ENCODE measurements at places on chromosomes 12 and 14. TPM values are rescaled to one million over a fixed set of nuclear protein-coding genes. Genes with fewer than 3 reads are reported as not detected.
A peak's percentile ranks its signal among the peaks of the same experiment; 100 is the strongest.

DNA sequence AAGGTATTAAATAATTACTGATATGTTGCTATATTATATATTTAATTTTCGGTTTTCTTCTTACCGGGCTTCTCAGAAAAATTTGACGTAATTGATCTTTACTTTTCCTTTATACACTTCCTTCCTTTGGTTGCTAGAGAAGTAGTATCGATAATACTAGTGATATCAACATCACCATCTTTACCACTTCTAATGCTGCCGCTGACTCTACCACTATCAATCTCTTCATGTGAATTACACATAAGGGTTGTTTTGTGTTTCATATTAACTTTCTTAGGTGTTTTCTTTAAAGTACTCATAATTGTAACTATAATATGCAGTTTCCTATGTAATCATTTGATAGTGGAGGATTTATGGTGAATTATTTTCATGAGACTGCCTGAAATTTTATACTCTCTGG is 30.9 kb upstream of the KLRF1 start:
- no peaks in the 10 kb centered on the region for H3K27me3 ChIP-seq
- no peak for DNase-seq
- no peak overlapping the region for H3K27ac ChIP-seq
- H3K4me3 ChIP-seq, result no peak overlapping the region
- no peaks in the 10 kb centered on the region for H3K36me3 ChIP-seq

DNA sequence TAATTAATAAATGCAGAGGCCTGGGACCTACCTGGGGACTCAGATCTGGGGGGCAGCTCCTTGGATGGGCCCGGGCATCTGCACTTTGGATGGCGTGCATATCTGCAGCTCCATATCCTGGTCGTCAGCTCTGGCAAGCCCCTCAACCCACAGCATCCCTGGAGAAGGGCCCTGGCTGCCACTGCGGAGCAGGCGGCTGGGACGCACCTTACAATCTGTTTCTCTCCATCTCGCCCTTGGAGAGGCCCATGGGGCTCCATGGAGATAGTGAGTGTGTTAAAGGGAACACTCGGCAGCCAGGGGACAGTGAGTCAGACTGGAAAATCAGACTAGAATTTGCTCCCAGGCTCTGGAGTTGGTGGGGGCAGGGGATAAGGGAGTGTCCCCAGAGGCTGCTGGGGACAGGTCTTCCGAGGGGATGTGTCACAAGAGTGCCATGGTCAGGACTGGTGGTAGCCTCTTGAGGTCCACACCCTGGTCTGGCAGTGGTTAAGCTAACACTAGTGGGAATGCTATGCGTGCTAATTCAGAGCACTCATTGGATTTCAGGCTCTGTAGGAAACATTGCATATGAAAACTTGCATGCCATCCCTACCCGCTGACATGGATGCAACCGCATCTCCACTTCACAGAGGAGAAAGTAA is 21.5 kb downstream of the RFLNA start:
- no peaks in the 10 kb centered on the region for H3K4me1 ChIP-seq
- DNase-seq, result no peak
- H3K36me3 ChIP-seq, result no peaks in the 10 kb centered on the region
- H3K4me3 ChIP-seq, result no peak overlapping the region
- no peak overlapping the region for H3K27ac ChIP-seq

Gene PTPRQ
- 0.13 TPM for polyA plus RNA-seq

GRCh38 chr12:53748072-53748840 is 3.5 kb downstream of the CISTR start:
- H3K4me3 ChIP-seq, result no peak overlapping the region
- H3K4me1 ChIP-seq, result peaks cover 4% of the 10 kb centered on the region
- no peak for DNase-seq
- H3K27me3 ChIP-seq, result no peaks in the 10 kb centered on the region

GRCh38 chr14:63745858-63746425 is 18.1 kb upstream of the SGPP1 start:
- H3K4me3 ChIP-seq, result no peak overlapping the region
- no peaks in the 10 kb centered on the region for H3K36me3 ChIP-seq
- no peaks in the 10 kb centered on the region for H3K27me3 ChIP-seq
- H3K4me1 ChIP-seq, result no peaks in the 10 kb centered on the region
- DNase-seq, result no peak
- H3K27ac ChIP-seq, result no peak overlapping the region

Gene LRRC10
- not detected for polyA plus RNA-seq

- no peak overlapping the region for H3K27ac ChIP-seq
- H3K4me1 ChIP-seq, result no peaks in the 10 kb centered on the region
- H3K4me3 ChIP-seq, result no peak overlapping the region
- no peaks in the 10 kb centered on the region for H3K36me3 ChIP-seq
- no peaks in the 10 kb centered on the region for H3K27me3 ChIP-seq
- DNase-seq, result no peak
These were observed 10.2 kb upstream of the LLPH start for GRCh38 chr12:66140731-66141130.

Gene SELPLG
- polyA plus RNA-seq, result 1.8 TPM

- no peaks in the 10 kb centered on the region for H3K27me3 ChIP-seq
- peaks cover 2% of the 10 kb centered on the region for H3K4me1 ChIP-seq
- no peak overlapping the region for H3K27ac ChIP-seq
- DNase-seq, result no peak
- no peaks in the 10 kb centered on the region for H3K36me3 ChIP-seq
These were observed 120.2 kb upstream of the RFLNA start for GRCh38 chr12:124174451-124175348.

- H3K27me3 ChIP-seq, result no peaks in the 10 kb centered on the region
- no peaks in the 10 kb centered on the region for H3K4me1 ChIP-seq
- no peaks in the 10 kb centered on the region for H3K36me3 ChIP-seq
- no peak for DNase-seq
These were observed 22.2 kb upstream of the PLEKHG6 start for GRCh38 chr12:6288235-6288634.

Gene ERP27
- 2.0 TPM for polyA plus RNA-seq

DNA sequence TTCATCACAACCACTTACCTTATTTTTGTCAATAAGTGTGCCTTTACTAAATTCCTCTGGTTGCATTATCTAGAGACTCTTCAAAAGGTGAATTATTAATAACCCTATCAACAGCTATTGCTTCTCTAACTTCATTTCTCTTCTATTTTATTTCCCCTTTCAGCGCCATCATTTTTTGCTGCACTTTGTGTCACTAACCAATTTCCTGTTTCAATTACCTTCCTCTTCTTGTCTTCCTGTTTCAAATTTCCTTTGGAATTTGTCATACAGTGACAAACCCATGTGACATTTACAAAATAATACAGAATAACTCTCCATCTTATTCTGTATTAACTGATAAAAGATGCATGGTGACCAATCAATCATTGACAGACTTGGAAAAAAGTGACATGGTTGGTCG is 12.2 kb upstream of the CLEC2A start:
- no peak for DNase-seq
- no peaks in the 10 kb centered on the region for H3K27me3 ChIP-seq
- no peak overlapping the region for H3K4me3 ChIP-seq
- H3K4me1 ChIP-seq, result no peaks in the 10 kb centered on the region
- no peak overlapping the region for H3K27ac ChIP-seq

- H3K4me3 ChIP-seq, result no peak overlapping the region
- no peaks in the 10 kb centered on the region for H3K27me3 ChIP-seq
- H3K4me1 ChIP-seq, result no peaks in the 10 kb centered on the region
- H3K27ac ChIP-seq, result no peak overlapping the region
- DNase-seq, result no peak
- no peaks in the 10 kb centered on the region for H3K36me3 ChIP-seq
These were observed 12.0 kb upstream of the NUDT14 start for GRCh38 chr14:105192866-105193731.

- no peak overlapping the region for H3K27ac ChIP-seq
- H3K27me3 ChIP-seq, result no peaks in the 10 kb centered on the region
- no peak overlapping the region for H3K4me3 ChIP-seq
- no peaks in the 10 kb centered on the region for H3K4me1 ChIP-seq
- DNase-seq, result no peak
These were observed 24.4 kb upstream of the DUSP16 start for GRCh38 chr12:12586879-12587675.

Gene STRN3
- 15.5 TPM for polyA plus RNA-seq

Gene IL23A
- polyA plus RNA-seq, result not detected

Gene GCN1
- polyA plus RNA-seq, result 22.6 TPM

DNA sequence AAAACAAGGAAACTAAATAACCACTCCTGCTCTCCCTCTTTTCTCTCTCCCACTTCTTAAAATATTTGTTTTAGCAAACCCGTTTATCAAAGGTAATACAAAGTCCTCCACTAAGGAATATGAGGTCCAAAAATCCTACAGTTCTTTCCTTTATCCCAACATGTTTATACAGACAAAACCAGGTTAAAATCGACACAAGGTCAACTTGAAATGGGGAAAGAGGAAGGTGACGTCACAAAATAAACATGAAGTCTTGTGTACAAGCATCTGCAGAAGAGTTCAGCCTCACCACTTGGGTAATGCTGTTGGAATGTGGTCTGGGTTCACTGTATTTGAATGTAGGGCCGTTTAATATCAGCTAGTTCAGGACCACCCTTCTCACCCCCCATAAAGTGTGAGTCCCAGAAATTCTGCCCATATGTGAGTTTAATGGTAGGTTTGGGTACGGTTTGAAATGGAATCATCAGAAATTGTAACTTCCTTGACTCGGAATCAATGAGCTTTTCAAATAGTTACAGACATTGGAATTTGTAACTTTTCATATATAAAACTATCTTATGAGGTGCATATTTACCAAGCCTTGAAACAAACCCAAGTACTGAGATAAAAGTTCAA is 120.0 kb upstream of the SLC38A2 start:
- peaks cover 22% of the 10 kb centered on the region for H3K4me1 ChIP-seq
- H3K36me3 ChIP-seq, result no peaks in the 10 kb centered on the region
- H3K4me3 ChIP-seq, result no peak overlapping the region
- no peak for DNase-seq
- no peaks in the 10 kb centered on the region for H3K27me3 ChIP-seq
- H3K27ac ChIP-seq, result peak overlapping the region; percentile 66

- no peak overlapping the region for H3K4me3 ChIP-seq
- H3K27ac ChIP-seq, result no peak overlapping the region
- no peaks in the 10 kb centered on the region for H3K36me3 ChIP-seq
These were observed 413.2 kb downstream of the DPF3 start for GRCh38 chr14:72480464-72481243.

- no peak overlapping the region for H3K27ac ChIP-seq
- no peak overlapping the region for H3K4me3 ChIP-seq
- DNase-seq, result no peak
These were observed 326.8 kb downstream of the SYT1 start for GRCh38 chr12:79191391-79191790.

GRCh38 chr12:34244608-34245007 is 222.3 kb downstream of the ALG10 start:
- no peak overlapping the region for H3K27ac ChIP-seq
- no peaks in the 10 kb centered on the region for H3K36me3 ChIP-seq
- no peak overlapping the region for H3K4me3 ChIP-seq
- no peak for DNase-seq
- H3K27me3 ChIP-seq, result no peaks in the 10 kb centered on the region

GRCh38 chr14:32472512-32473463 is 143.7 kb downstream of the AKAP6 start:
- no peak overlapping the region for H3K27ac ChIP-seq
- H3K4me1 ChIP-seq, result peaks cover 5% of the 10 kb centered on the region
- H3K36me3 ChIP-seq, result no peaks in the 10 kb centered on the region
- DNase-seq, result no peak
- no peaks in the 10 kb centered on the region for H3K27me3 ChIP-seq
- H3K4me3 ChIP-seq, result no peak overlapping the region

Gene TAS2R10
- polyA plus RNA-seq, result 0.55 TPM

- no peak overlapping the region for H3K27ac ChIP-seq
- H3K27me3 ChIP-seq, result no peaks in the 10 kb centered on the region
- H3K4me1 ChIP-seq, result no peaks in the 10 kb centered on the region
- H3K4me3 ChIP-seq, result no peak overlapping the region
These were observed 114.1 kb upstream of the EVL start for GRCh38 chr14:99951085-99951484.

Gene ATL1
- 6.6 TPM for polyA plus RNA-seq

Gene MMP19
- polyA plus RNA-seq, result 23.3 TPM

GRCh38 chr12:9869307-9870161 is at the start of gene CLEC2B:
Gene CLEC2B (minus strand): TSS chr12:9869354.
- H3K4me3 ChIP-seq, result peak within 1 kb of the TSS; percentile 43
- no peaks in the 10 kb centered on the region for H3K36me3 ChIP-seq

Gene PNMA1
- 43.7 TPM for polyA plus RNA-seq

Gene FAM90A1
- polyA plus RNA-seq, result 0.20 TPM

DNA sequence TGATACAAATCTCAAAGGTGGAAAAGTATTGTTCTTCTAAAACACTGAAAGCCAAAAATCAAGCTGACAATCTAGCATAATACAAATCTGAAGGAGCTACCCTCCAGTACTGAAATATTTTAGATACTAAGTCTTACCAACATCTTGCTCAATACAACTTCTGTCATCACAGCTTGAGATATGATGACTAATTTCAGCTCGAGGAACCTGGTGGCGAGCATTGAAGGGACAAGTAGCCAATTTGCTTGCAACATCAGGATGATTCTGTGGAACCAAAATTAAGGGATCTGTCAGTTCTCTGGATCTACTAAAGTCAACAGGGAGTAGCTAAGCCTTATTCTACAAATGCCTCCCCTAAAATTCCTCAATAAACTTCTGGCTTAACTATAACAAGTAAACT is 10.4 kb downstream of the GTSF1 start:
- H3K27me3 ChIP-seq, result no peaks in the 10 kb centered on the region
- DNase-seq, result peak; percentile 24
- no peaks in the 10 kb centered on the region for H3K36me3 ChIP-seq
- no peaks in the 10 kb centered on the region for H3K4me1 ChIP-seq
- H3K4me3 ChIP-seq, result no peak overlapping the region
- H3K27ac ChIP-seq, result no peak overlapping the region

GRCh38 chr12:70246580-70246979 is 3.3 kb downstream of the CNOT2 start:
- no peak overlapping the region for H3K4me3 ChIP-seq
- no peak overlapping the region for H3K27ac ChIP-seq
- DNase-seq, result no peak
- no peaks in the 10 kb centered on the region for H3K36me3 ChIP-seq
- H3K27me3 ChIP-seq, result no peaks in the 10 kb centered on the region

Gene AHNAK2
- polyA plus RNA-seq, result 24.6 TPM

GRCh38 chr12:110966081-110966760 is 45.8 kb upstream of the MYL2 start:
- H3K4me3 ChIP-seq, result no peak overlapping the region
- no peak for DNase-seq
- H3K27ac ChIP-seq, result no peak overlapping the region
- no peaks in the 10 kb centered on the region for H3K4me1 ChIP-seq

DNA sequence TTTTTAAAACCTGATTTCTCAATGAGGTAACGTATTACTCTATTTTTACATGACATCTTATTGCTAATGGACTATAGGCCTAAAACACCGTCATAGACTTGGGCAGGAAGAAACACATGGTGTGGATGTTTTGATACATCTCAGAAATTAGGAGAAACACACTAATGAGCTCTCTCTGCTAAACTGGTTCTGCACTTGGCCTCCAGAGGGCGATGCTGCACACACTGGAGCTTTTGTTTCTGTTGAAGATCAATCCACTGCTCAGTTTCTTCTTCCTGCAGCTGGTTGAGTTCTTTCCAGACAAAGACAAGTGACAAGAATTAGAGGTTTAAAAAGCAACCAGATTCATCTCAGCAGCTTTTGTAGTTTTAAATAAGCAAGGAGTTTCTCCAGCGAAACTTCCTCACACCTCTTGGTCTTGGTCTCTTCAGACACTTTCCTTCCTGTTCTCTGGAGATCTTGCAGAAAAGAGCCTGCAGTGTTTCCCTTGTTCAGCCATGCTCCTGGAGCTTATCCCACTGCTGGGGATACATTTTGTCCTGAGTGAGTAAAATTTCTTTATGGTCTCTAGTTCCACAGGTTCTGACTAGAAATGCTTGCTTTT is 178.5 kb upstream of the OR4E1 start:
- no peak for DNase-seq
- H3K27me3 ChIP-seq, result peaks cover 2% of the 10 kb centered on the region
- no peak overlapping the region for H3K4me3 ChIP-seq
- H3K4me1 ChIP-seq, result no peaks in the 10 kb centered on the region
- no peak overlapping the region for H3K27ac ChIP-seq

Gene MORN3
- 1.2 TPM for polyA plus RNA-seq

Measured in ovary (tissue), 10 donors.